ENCODE measurements at places on chromosomes 2 and 18. TPM values are rescaled to one million over a fixed set of nuclear protein-coding genes. Genes with fewer than 3 reads are reported as not detected.

The ALK gene
- not detected for polyA plus RNA-seq

The NOL4 gene
- not detected for polyA plus RNA-seq

The UGT1A1 gene
- polyA plus RNA-seq: not detected

The ATOH8 gene
- not detected for polyA plus RNA-seq

DNA sequence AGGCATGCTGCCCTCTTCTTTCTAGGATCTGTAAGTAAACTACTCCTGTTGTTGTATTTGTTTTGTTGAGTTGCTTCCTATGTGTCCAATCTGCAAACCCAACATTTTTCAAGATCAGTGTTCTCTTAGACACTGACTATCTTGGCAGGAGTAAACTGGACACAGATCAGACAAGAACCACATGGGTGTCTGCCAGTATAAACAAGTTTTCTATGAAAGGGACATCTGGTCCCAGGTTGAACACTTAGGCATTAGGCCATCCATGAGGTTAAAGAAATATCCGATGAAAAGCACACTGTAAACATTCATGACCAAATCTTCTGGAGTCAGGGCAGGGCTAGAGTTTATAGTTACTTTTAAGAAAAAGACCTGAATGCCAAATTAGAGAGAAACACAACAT is 441.8 kb downstream of the NYAP2 start:
- no peak overlapping the region for H3K27ac ChIP-seq
- H3K4me3 ChIP-seq: no peak overlapping the region
- H3K27me3 ChIP-seq: no peaks in the 10 kb centered on the region
- no peak for DNase-seq
- H3K4me1 ChIP-seq: no peaks in the 10 kb centered on the region

GRCh38 chr2:216584112-216584511 is 49.1 kb upstream of the IGFBP2 start:
- no peaks in the 10 kb centered on the region for H3K36me3 ChIP-seq
- no peak overlapping the region for H3K27ac ChIP-seq
- DNase-seq: no peak
- no peak overlapping the region for H3K4me3 ChIP-seq

GRCh38 chr2:53576166-53576565 is 191.4 kb upstream of the CHAC2 start:
- no peaks in the 10 kb centered on the region for H3K4me1 ChIP-seq
- no peaks in the 10 kb centered on the region for H3K36me3 ChIP-seq
- DNase-seq: no peak
- H3K4me3 ChIP-seq: no peak overlapping the region
- H3K27ac ChIP-seq: no peak overlapping the region

- no peak overlapping the region for H3K27ac ChIP-seq
- H3K36me3 ChIP-seq: no peaks in the 10 kb centered on the region
- no peak overlapping the region for H3K4me3 ChIP-seq
- DNase-seq: no peak
These were observed 63.1 kb upstream of the SPATS2L start for GRCh38 chr2:200243441-200243840.

DNA sequence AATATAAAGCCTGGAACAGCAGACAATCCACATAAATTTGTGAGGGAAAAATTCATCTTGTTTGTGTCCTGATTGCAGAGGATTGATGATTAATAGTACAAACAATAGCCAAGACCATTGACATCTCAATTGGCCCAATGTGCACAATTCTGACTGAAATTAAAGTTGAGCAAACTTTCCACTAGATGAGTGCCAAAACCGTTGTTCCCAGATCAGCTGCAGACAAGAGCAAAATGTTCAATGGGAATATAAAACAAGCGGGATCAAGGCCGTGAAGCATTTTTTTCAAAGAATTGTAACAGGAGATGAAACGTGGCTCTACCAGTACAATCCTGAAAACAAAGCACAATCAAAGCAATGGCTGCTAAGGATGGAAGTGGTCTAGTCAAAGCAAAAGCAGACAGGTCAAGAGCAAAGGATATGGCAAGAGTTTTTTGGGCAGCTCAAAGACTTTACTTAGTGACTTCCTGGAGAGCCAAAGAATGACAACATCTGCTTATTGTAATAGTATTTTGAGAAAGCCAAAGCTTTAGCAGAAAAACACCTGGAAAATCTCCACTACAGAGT is 55.9 kb upstream of the KIF5C start:
- no peak overlapping the region for H3K27ac ChIP-seq
- no peaks in the 10 kb centered on the region for H3K4me1 ChIP-seq
- H3K4me3 ChIP-seq: no peak overlapping the region
- H3K27me3 ChIP-seq: no peaks in the 10 kb centered on the region
- no peaks in the 10 kb centered on the region for H3K36me3 ChIP-seq
- no peak for DNase-seq

- no peaks in the 10 kb centered on the region for H3K4me1 ChIP-seq
- H3K27me3 ChIP-seq: no peaks in the 10 kb centered on the region
- no peak overlapping the region for H3K4me3 ChIP-seq
- no peak overlapping the region for H3K27ac ChIP-seq
These were observed 42.9 kb downstream of the MREG start for GRCh38 chr2:215970425-215970824.

GRCh38 chr2:36469106-36469477 is 113.5 kb downstream of the CRIM1 start:
- no peaks in the 10 kb centered on the region for H3K4me1 ChIP-seq
- no peak overlapping the region for H3K4me3 ChIP-seq

GRCh38 chr2:74316627-74317295 is 26.5 kb downstream of the SLC4A5 start:
- H3K27me3 ChIP-seq: no peaks in the 10 kb centered on the region
- DNase-seq: no peak

DNA sequence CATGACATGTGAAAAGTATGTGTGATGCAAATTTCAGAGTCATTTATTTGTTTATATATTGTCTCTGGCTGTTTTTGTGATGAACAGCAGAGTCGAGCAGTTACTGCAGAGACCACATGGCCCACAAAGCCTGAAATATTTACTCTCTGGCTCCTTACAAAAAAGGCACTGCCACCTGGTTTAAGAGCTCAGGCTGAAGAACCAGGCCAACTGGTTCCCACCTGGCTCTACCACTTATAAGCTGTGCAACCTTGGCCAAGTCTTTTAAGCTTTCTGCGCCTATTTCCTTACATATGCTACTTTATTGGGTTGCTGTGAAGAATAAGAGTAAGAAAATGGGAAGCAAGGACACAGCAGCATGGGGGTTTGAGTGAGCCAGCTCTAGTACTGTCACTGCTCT is 207.6 kb downstream of the L3MBTL4 start:
- DNase-seq: no peak
- H3K4me1 ChIP-seq: no peaks in the 10 kb centered on the region
- no peaks in the 10 kb centered on the region for H3K27me3 ChIP-seq
- H3K36me3 ChIP-seq: no peaks in the 10 kb centered on the region

GRCh38 chr2:209900638-209901037 is 101.8 kb upstream of the RPE start:
- H3K27ac ChIP-seq: no peak overlapping the region
- no peak for DNase-seq
- H3K27me3 ChIP-seq: no peaks in the 10 kb centered on the region
- no peak overlapping the region for H3K4me3 ChIP-seq

- H3K27ac ChIP-seq: no peak overlapping the region
- H3K36me3 ChIP-seq: no peaks in the 10 kb centered on the region
- H3K4me3 ChIP-seq: no peak overlapping the region
- H3K4me1 ChIP-seq: no peaks in the 10 kb centered on the region
These were observed 181.7 kb upstream of the COPS8 start for GRCh38 chr2:236903978-236904377.

GRCh38 chr2:190080527-190081049 is 18.1 kb upstream of the MSTN start:
- DNase-seq: no peak
- no peaks in the 10 kb centered on the region for H3K36me3 ChIP-seq
- no peak overlapping the region for H3K4me3 ChIP-seq
- H3K27me3 ChIP-seq: no peaks in the 10 kb centered on the region
- H3K4me1 ChIP-seq: no peaks in the 10 kb centered on the region

Measured in CD8-positive, alpha-beta memory T cell (primary cell).